Smooth muscle cell of the brain vasculature (primary cell): ENCODE measurements at places on chromosomes 3 and 15.

- no peak for DNase-seq
These were observed 480.7 kb downstream of the FHIT start for GRCh38 chr3:60770532-60770931.

- DNase-seq, result no peak
These were observed 10.6 kb downstream of the IL17RB start for GRCh38 chr3:53856964-53857363.

GRCh38 chr15:74470631-74471395, 9.9 kb upstream of the UBL7 start:
- DNase-seq, result no peak

DNA sequence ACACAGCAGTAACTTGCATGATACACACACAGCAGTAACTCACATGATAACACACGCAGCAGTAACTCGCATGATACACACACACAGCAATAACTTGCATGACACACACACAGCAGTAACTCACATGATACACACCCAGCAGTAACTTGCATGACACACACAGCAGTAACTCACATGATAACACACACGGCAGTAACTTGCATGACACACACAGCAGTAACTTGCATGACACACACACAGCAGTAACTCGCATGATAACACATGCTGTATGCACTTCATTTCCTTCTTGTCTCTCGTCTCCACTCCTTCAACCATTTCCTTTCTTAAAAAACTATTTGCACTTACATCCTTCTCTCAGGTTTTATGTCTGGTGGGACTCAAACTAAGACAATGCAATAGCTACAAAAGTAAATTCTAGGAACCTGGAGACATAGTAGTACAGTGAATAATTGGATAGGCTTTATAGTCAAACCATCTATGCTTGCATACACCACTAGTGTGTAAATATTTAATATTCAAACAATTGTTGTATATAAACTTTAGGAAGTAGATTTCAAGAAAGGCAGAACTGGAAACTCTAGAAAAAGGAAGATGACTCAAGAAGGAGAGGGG, 130.8 kb downstream of the UACA start:
- no peak for DNase-seq

GRCh38 chr3:105351821-105352220, 14.9 kb upstream of the ALCAM start:
- DNase-seq, result no peak

DNA sequence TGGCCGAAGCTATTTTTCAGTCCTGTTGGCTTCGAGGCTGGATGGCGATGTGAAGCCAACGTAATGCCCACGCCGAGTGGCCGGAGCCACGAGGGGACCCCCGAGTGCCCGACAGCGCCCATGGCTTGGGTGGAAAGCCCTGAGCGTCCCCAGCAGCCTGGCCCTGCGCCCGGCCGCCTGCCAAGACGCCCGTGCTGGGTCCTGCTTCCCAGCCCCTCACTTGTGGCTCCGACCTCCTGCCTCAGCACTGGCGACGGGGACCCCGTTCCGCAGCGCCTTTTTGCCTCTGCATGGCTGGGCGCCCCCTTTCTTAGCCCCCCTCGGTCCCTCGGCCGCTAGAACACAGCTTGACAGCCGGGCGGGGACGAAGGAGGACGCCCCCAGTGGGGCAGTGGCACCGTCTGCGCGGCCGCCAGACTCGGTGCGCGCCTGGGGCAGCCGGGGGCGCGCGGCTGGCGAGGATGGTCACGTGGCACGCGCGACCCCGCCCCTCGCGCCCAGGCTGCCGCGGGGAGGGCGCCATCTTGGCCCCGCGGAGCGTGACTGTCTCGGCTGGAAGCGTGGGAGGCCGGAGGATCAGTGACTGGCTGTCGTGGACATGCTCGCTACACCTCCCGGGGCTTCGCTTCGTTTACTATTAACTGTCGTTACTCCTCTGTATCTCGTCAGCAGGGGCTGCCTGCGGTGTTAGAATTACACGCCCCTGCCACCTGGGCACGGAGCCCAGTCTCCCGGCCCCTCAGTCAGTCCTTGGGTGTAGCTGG, 626 bp upstream of the GPR176 start:
- DNase-seq, result no peak

- DNase-seq, result no peak
These were observed 195.2 kb upstream of the ARHGEF26 start for GRCh38 chr3:153925841-153926514.

DNA sequence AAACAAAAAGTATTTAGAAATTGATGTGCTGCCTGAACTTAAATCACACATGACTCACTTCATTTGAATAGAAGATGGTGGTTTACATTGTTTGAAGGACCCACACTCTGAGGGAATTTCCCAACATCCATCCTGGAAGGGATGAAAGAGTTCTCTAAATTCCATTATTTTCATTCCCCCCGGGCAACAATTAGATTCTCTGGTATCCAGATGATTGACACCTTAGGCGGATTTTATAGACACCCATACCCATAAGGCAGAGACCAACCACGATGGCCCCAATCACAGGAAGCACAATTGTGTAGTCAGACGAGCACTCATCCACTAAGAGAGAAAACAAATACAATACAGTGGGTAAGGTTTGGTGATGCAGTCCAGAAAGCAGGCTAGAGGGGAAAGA, 24.6 kb upstream of the MCCC1 start:
- no peak for DNase-seq

DNA sequence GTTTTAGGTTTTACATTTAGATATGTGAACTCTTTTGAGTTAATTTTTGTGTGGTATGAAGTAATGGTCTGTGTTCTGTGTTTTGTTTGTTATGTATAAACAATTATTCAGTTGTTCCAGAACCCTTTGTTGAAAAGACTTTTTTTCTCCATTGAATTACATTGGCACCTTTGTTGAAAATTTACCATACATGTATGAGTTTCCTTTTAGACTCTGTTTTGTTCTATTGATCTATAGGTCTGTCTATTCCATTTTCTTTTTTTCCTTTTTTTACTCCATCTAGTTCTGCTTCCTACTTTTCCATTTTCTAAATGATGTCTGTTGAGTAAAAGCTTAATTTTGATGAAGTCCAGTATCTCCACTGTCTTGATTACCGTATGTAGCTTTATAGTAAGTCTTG, 31.4 kb downstream of the ARIH2 start:
- no peak for DNase-seq

DNA sequence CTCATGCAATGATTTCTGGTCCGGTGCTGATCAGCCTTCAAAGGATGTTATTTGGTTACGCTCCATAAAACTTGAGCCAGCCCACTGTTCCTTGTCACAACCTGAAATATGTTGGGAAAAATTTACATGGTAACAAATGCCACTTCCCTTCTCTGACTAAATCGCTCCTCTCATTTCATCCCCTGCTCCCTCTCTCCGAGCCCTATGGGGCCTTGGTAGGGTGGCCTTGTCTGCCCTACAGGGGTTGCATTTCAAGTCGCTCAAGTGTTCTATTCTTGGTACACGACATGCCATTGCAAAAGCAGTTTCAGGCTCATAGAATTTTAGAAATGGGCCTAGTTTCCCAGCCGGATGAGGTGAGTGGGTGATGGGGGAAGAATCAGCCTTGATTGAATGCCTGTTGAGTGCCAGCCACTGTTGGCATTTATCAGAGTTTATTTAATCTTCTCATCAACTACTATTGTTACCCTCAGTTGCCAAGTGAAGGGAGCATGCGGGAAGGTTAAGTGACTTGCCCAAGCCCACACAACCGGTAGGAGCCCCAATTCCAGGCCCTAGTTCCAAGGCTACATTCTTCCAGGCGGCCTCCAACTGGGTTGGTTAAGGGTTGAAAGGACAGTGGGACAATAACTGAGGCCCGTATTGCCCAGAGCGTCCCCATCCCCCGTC, 961 bp upstream of the ABHD2 start:
- DNase-seq, result no peak

GRCh38 chr3:4061783-4062360, 241.3 kb upstream of the SETMAR start:
- no peak for DNase-seq

DNA sequence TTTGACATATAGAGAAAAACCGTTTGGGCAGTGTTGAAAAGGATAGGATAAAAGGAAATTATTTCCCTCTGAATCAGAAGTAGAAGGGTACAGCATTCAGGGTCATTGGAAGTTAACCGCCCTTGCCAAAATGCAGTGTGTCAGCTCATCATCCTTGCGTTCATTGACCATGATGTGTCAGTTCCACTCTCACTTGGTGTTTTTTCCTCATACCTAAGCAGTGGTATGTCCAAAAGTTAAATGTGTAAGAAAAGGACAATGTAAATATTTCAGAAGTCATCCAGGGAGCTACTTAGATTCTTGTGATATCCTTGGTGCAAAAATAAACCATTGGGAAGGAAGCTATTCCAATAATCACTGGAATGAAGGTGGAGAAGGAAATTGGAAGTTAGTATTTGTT, 50.7 kb downstream of the MAP6D1 start:
- DNase-seq, result no peak

DNA sequence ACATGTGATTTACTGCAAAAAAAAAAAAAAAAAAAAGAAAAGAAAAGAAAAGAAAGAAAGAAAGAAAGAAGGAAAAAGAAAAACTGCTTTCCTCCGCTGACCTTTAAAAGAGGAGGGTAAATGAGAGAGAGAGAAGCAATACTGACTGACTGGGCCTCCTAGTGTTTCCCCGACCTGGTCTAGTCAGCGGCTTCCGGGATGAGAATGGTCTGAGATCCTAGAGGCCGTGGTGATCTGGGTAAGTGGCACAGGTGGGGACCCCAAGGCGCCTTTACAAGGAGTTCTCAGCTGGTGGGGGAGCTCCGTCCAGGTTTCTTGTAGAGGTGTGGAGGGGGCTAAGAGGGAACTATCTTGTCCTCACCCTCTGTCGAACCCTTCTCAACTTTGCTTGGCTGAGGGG, 223.1 kb downstream of the MEIS2 start:
- DNase-seq, result no peak

GRCh38 chr15:48384616-48385015, 53.4 kb downstream of the DUT start:
- DNase-seq, result no peak

DNA sequence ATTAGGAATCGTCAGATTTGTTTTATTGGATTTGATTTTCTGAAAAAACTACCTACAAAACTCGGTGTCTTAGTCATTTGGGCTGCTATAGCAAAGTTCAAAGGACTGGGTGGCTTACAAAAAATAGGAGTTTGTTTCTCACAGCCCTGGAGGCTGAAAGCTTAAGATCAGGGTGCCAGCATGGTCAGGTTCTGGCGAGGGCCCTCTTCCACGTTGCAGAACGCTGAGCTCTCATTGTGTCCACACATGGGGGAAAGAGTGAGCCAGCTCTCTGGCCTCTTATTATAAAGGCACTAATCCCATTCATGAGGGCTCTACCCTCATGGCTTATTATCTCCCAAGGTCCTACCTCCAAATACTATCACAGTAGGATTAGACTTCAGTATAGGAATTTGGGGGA, 40.6 kb upstream of the MRPS22 start:
- DNase-seq, result no peak
